Stimulated activated CD8-positive, alpha-beta memory T cell treated with anti-CD3 and anti-CD28 coated beads, Interleukin-4, amount 100 ng/mL, for 4 hours (primary cell): ENCODE measurements at places on chromosomes 11 and 22.

GRCh38 chr11:22207162-22207561, 14.3 kb downstream of the ANO5 start:
- DNase-seq: no peak

DNA sequence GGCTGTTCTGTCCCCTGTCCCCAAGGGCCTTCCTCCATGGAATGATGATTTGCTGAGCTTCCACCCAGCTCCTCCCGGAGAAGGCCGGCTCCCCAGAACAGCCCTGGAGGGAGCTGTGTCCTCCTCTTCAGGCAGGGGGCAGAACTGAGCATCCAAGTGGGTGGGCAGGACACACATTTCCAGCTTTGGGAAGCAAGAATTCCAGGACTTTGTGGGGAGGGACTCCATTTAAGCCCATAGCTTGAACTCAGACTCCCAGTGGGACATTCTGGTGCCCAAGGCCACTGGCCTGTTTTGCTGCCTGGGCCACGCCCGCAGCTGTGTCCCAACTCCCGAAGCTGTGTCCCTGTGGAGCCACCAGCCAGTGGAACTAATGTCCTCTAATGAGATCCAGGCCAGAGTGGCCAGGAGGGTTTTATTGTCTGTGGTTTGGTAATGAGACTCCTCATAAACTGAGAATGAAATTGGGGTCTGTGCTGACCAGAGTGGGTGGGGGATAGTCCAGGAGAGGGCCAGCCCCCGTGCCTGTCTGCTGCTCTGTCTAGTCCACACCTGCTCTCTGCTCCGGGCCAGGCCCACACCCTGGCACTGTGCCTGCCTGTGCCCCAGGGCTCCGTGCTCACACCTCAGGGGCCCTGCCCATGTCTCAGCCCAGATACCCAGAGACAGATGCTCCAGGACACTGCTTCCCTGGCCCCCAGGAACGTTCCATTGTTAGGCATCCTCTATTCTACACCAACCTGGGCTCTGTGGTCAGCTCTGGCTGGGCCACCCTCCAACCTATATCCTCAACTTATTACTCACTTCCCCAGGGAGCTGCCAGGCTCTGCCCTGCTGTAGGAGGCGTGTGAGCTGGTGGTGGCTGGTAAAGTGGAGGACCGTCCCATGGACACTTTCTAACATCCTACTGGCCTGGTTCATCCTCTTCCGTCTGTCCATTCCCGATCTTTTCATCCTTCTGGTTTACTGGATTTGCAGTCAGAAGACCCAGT, 7.6 kb downstream of the NECTIN1 start:
- DNase-seq: no peak

GRCh38 chr22:32623943-32624342, 149.3 kb downstream of the FBXO7 start:
- no peak for DNase-seq

- DNase-seq: no peak
These were observed 56.3 kb downstream of the CD82 start for GRCh38 chr11:44621784-44622183.

DNA sequence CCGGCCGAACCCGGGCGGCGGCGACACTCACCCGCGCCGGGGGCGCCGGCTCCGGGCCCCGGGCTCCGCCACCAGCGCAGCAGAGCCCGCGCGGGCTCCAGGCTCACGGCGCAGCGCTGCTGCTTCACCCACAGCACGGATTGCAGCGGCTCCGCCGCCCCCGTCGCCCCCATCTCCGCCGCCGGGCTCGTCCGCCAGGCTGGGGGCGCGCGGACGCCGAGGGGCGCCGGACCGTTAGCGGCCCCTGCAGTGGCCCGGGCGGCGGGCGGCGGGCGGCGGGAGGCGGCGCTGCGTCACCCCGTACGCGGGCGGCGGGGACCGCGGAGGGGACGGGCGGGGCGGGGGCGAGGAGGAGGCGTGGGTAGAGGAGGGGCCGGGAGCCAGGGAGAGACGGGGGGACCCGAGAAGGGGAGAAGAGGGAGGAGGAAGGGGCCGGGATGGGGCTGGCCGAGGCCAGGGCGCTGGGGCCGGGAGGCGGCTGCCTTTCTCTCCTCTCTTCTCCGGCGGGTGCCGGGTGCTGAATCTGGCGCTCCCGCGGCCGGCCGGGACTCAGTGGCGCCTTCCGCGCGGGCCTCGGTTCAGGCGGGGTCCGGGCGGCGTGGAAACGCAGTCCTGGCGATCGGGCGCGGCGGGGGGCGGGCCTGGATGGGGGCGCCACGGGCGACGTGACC, at the start of gene CERK:
Gene CERK, minus strand, starts transcription at position 277 of the 671 bp plus-strand sequence. Its CDS starts 104 bp downstream, at position 173.
- DNase-seq: no peak
